ENCODE measurements at places on chromosomes 7 and 10.

DNA sequence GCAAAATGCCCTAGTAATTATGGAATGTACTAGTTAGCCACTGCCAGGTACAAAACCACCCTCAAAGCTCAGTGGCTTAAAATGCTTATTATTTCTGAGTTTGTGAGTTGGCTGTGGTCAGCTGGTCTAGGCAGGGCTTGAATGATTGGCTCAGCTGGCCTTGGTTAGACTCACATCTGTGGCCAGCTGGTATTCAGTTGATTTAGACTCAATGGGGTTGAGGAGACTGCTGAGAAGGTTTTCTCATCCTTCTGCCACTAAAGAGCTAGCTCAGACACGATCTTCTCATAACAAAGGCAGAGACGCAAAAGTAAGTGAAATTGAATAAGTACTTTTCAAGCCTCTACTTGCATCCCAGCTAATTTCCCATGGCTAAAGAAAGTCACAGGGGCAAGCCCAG lies 57.1 kb upstream of the CYP2C18 start:
- DNase-seq, result no peak

DNA sequence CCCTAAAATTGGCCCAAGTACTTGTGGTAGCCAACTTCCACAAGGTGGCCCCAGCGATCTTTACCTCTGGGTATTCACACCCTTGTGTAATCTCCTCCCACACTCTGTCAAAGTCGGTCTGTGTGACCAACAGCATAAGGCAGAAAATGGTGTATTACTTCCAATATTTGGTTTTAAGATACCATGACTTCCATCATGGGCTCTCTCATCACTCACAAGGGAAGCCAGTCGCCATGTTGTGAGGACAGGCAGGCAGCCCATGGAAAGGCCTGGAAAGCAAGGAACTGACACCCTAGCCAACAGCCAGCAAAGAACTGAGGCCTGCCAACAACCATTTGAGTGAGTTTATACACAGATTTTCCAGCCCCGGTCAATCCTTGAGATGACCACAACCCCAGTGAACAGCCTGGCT lies 91.0 kb upstream of the KMT2E start:
- no peak for DNase-seq

- no peak for DNase-seq
Measured at GRCh38 chr7:5381071-5381772, 42.4 kb downstream of the TNRC18 start.

- DNase-seq, result no peak
Measured at GRCh38 chr7:1621718-1622117, 48.4 kb upstream of the ELFN1 start.

DNA sequence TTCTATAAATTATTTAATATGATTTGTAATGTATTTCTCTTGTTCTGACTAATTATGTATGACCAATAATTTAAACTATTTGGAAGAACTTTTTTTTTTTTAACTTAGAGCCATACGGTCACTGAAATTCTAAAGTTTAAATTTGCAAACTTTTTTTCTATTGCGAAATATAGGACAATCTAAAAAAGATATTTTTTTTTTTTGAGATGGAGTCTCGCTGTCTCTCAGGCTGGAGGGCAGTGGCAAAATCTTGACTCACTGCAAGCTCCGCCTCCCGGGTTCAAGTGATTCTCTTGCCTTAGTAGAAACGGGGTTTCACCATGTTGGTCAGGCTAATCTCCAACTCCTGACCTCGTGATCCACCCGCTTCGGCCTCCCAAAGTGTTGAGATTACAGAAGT lies 130.5 kb downstream of the CPED1 start:
- DNase-seq, result no peak

GRCh38 chr10:121418126-121418777 lies 180.0 kb downstream of the FGFR2 start:
- no peak for DNase-seq

DNA sequence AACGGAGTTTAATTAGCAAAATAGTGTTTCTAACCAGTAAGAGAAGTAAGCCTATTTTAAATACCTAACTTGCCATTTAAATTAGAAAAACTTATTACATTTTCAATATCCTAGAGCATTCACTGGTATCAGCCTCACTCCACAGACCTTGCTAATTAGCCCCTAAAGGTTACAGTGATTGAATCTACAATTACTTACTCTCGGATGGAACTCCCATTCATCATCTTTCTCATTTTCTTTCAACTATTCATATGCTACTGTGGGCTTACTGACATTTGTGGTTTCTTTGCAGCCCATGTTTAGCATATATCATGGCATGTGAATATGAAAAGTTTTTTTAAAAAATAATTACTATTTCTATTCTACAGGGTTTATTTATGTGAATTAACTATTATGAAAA lies 86.4 kb downstream of the GPR37 start:
- no peak for DNase-seq

DNA sequence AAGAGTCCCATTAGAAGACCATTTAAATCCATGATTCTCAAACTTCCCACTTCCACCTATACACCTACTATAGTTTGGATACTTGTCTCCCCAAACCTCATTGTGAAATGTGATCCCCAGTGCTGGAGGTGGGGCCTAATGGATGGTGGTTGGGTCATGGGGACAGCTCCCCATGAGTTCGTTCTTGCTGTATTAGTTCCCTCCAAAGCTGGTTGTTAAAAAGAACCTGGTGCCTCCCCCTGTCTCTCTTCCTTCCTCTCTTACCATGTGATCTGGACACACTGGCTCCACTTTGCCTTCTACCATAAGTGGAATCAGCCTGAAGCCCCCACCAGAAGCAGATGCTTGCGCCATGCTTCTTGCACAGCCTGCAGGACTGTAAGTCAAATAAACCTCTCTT lies 53.9 kb downstream of the WIPF3 start:
- DNase-seq, result no peak

DNA sequence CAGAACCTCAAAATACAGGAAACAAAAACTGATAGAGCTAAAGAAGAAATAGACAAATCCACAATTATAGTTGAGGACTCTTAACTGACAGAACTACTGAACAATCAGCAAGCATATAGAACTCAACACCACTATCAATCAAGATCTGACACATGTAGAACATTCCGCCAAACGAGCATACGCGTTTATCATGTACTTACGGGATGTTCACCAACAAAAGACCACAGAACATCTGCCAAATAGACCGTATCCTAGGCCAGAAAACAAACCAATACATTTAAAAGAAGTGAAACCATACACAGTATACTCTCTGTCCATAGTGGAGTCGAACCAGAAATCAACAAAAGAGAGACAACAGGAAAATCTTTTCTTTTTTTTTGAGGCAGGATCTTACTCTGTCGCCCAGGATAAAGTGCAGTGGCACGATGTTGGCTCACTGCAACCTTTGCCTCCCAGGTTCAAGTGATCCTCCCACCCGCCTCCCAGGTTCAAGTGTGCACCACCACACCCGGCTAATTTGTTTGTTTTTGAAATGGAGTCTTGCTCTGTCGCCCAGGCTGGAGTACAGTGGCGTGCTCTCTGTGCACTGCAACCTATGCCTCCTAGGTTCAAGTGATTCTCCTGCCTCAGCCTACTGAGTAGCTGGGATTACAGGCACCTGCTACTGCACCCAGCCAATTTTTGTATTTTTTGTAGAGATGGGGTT lies 5.1 kb downstream of the GNA12 start:
- DNase-seq, result no peak

- DNase-seq, result no peak
Measured at GRCh38 chr10:33074443-33074842, 116.4 kb upstream of the ITGB1 start.

DNA sequence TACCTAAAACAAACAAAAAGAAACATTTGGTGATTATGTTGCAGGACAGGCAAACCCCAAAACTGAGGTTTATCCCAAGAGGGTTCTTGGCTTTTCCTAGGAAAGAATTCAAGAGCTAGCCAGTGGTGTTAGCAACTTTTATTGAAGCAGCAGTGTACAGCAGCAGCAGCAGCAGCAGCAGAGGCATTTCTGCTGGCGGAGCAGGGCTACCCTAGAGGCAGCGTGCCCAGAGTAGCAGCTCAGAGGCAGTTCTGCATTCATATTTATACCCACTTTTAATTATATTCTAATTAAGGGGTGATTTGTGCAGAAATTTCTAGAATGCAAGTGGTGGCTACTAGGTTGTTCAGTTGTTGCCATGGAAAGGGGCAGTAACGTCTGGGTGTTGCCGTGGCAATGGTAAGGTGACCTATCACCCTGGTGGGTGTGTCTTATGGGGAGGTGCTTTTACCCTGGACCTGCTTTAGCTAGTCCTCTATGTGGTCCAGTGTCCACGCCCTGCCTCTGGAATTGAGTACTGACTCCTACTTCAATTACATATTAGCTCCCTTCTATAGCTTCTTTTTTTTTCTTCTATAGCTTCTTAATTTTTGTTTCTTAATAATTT lies 53.9 kb downstream of the VCL start:
- DNase-seq, result no peak
